ENCODE measurements at places on chromosomes 13 and 19.

- no peak for DNase-seq
Observed at GRCh38 chr19:15733895-15734294, 3.9 kb upstream of the OR10H3 start.

- DNase-seq = peak; percentile 23
Observed at GRCh38 chr19:9836021-9836420, 903 bp downstream of the PIN1 start.

GRCh38 chr13:33033051-33033812 lies 17.0 kb downstream of the KL start:
- no peak for DNase-seq

- DNase-seq = no peak
Observed at GRCh38 chr13:65825039-65825438, 1405.1 kb downstream of the PCDH9 start.

GRCh38 chr19:29404951-29405727 lies 120.7 kb upstream of the VSTM2B start:
- no peak for DNase-seq

DNA sequence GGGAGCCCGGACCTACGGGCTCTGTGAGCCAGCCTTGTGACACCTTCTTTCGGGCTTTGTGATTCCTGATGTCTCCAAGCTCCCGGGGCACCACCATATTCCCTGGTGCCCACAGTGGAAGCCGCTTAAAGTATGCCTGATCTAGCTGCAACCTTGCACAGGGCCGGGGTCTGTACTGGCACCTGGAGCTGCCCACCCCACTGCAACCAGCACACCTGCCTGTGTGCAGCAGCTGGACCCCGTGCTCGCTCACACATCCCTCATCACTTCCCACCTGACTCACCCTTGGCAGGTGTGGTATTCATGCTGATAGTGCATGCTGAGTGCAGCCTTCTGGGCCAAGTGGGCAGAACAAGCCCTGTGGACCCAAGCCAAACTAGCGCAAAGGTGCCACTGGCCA lies 1981.1 kb upstream of the PCDH20 start:
- DNase-seq = no peak

DNA sequence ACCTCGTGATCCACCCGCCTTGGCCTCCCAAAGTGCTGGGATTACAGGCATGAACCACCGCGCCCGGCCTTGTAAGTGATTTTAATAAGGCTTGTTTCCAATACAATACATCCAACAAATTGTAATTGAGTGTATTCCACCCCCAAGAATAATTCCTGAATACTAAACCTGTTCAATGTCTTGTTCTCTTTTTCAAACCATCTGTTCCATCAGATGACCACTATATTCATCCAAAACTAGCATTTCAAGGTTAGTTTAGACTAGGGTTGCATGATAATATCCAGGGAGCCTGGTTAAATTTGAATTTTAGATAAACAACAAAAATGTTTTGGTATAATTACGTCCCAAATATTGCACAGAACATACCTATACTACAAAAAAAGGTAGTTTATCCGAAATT lies 135.4 kb upstream of the WASF3 start:
- no peak for DNase-seq

GRCh38 chr13:36533806-36534205 lies 101.5 kb downstream of the CCNA1 start:
- DNase-seq = no peak

- no peak for DNase-seq
Observed at GRCh38 chr13:83941701-83942335, 59.5 kb upstream of the SLITRK1 start.

DNA sequence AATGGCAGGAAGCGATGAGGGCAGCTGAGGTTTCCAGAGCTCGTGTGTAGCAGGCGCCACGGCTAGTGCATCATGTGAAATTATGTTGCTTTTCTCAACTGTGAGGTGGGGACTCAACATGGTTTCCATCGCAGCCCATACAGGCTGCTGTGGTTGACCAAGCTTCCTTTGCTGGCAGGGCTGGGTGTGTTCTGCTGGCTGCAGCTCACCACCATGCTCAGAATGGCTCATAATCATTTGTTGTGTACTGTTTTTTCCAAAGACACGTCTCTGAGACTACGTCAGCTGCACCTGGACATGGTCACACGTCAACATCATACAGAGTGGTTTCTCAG lies 16.1 kb upstream of the RASA3 start:
- DNase-seq = no peak

GRCh38 chr13:49340161-49340560 lies 92.4 kb downstream of the CDADC1 start:
- no peak for DNase-seq

DNA sequence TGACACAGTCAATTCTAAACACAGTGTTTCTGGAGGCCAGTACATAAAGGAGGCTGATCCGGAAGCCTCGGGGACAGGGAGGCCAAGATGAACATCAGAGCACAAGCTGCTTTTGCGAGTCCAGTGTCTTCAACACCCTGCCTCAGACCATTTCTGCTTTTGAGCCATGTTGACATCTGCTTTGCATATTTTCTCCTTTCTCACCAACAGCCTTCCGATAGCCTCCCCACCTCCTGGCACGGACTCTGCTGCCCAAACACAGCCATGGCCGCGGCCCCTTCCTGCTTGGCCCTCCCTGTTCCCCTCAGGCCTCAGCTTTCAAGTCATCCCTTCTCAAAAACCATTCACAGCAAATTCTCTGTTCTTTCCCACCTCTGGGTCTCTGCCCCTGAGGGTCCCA lies 3.6 kb downstream of the LRRC25 start:
- no peak for DNase-seq

- no peak for DNase-seq
Observed at GRCh38 chr13:32535115-32535514, 3.5 kb downstream of the N4BP2L2 start.

DNA sequence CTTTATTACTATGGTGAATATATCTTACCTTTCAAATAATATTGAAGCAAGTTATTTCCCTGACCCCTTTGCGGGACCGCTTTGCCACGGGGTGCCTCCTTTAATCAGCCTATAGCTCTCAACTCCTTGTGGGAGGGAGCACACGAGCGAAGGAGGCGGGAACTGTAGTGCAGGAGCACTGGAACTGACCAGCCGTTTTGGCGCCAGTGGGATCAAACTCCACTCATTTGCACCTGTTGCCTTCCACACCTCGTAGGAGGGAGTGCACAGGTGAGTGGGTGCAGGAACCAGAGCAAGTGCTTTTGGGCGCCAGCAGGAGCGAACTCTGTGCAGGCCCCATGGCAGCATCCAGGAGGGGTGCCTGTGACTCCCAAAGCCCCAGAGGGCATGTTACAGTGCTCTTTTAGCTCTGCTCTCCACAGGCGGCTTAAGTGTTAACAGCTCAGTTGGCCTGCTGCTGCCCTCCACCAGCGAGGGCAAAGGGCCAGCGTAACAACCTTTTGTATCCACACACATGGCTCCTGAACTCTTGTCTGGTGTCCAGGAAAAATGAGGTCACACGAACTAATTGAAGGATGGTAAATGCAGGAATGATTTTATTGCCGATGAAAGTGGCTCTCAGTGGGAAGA lies 206.9 kb downstream of the GGACT start:
- DNase-seq = no peak

DNA sequence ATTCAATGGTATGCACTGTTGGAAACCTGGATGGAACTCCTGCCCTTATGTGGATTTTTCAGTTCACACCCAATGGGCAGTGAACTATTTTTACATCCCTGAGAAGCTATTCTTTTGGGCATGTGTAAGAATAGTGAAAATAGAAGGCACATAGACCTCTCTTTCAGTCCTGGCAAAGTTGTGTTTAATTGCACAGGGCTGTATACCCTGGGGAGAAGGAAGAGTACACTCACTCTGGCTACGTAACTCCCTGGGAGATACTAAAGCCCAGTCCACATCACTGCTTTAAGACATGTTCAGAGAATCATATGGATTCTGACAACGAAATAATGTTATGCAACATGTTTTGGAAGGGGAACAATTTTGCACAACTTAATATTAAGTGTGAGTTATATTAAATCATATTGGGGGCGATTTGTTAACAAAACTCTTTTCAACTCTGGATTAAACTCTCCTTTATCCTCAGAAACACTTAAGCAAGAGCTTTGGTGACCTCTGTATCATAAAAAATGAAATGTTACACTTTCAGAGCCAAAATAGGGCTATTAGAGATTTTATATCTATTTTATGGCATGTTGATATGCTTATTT lies 166.1 kb downstream of the DCT start:
- DNase-seq = no peak

DNA sequence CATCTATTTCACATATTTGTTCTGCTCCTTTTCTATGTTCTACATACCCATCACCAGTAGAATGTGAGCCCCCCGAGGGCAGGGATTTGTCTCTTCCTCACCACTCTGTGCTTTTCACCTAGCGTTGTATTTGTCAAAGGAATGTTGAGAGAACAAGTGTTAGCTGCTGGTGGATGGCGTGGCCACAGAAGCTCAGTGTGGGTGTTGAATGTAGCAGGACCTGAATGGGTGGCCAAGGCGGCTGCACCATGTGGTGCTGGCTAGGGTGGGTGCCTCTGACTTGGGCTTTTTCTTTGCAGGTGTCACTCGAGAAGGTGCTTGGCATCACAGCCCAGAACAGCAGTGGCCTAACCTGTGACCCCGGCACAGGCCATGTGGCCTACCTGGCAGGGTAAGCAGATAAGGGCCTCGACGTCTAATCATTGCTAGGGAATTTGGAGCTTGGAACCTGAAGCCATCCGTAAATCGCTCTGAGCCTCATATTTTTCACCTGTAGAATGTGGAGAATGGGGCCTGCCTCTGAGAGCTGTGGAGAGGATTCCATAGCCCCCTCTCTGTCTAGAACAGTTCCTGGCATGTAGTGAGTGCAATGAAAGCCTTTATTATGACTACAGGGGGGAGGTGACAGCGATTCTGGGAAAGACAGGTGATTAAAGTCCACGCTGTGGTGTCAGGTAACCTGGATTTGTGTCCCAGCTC lies 3.9 kb downstream of the WDR62 start:
- no peak for DNase-seq

GRCh38 chr13:20197361-20197834 lies 4.7 kb upstream of the GJB2 start:
- peak; percentile 10 for DNase-seq

- DNase-seq = no peak
Observed at GRCh38 chr13:113967206-113967720, 6.6 kb downstream of the C13orf46 start.

DNA sequence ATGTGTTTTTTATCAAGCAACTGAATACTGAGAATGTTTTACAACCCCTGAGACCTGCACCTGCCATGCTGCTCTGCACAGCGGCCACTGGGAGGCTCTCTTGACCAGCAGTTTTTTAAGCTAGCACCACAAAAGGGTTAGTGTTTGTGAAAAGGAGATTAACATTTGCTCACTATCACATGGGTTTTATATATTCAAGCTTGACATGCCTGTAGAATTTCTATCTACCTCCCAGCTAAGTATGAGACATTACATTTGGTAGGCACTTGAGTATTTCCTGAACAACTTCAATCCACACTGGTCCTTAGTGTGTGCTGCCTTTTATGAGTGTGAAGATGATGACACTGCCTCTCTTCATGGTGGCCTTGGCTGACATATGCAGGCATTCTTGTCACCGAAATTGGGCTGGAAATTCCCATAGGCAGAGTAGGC lies 1238.9 kb downstream of the UQCRFS1 start:
- no peak for DNase-seq

GRCh38 chr19:56637976-56638555 lies 4.9 kb upstream of the SMIM17 start:
- DNase-seq = peak; percentile 17

- DNase-seq = no peak
Observed at GRCh38 chr19:400976-401865, 7.7 kb downstream of the C2CD4C start.

GRCh38 chr13:99151516-99151915 lies 49.1 kb upstream of the UBAC2 start:
- peak; percentile 22 for DNase-seq

GRCh38 chr13:43102304-43102703 lies 78.9 kb downstream of the DNAJC15 start:
- no peak for DNase-seq

DNA sequence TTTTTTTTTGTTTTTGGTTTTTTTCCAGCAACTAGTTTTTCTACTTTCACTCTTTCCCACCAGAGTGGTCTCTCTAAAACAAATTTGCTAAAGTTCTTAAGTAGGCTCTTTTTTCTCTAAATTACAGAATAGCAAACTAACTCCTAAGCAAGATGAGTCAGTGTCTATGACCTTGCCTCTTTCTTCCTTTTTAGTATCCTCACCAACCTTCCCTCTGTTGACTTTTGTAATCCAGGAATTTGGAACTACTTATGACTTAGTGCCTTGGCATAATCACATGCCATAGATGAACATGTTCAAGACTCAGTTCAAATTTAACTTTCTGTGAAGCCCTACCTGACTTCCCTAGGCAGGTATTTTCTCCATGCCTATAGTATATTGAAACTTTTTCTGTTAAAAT lies 32.3 kb upstream of the AKAP11 start:
- no peak for DNase-seq

DNA sequence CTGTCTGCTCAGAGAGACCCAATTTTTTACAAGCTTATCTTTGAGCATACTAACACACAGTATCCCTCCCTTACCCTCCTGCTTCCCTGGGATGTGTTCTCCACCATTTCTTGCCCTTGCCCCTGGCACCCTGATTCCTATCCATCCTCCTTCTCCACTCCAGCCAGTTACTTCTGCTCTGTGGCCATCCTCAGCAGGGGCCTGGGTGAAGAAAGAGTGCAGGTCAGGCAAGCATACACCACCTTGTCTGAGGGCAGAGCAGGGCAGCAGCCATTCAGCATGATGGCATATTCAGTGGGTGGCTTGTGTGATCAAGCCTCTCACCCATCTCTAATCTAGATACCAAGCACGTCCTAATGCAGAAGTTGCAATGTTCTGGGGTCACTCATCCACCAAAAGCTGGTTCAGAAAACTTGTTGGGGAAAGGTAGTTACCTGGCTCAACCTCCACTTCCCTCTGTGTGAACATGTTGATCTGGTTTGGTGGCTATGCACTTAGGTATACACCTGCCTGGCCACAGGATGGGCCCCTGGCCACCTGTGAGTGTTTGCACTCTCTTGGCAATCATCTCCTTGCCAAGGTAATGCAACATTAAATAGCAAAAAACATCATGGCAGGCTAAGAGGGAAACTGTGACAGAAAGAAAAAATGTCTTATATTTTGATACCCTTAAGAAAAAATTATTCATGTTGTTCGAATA lies 900.3 kb upstream of the MIR17HG start:
- DNase-seq = no peak

GRCh38 chr19:41998246-41999020 lies 4.4 kb upstream of the ATP1A3 start:
- no peak for DNase-seq

DNA sequence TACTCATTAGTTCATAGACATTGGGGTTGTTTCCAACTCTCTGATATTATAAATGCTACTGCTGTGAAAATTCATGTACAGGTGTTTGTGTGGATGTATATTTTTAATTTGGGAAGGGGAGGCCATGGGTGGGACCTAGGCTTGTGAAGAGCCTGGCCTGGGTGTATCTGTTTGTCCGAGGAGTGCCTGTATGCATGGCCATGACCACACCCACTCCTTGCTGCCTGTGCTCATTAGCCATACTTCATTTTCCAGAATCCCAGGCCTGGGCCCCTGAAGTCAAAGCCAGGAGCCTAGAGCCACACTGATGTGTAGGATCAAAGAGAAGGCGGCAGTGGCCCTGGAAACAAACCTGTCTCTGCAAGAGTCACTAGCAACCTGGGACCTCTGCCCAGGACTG lies 10.4 kb downstream of the ERVK3-1 start:
- DNase-seq = no peak

- DNase-seq = no peak
Observed at GRCh38 chr19:46368116-46368515, 21.2 kb downstream of the PPP5C start.

- DNase-seq = no peak
Observed at GRCh38 chr19:48614436-48615230, at the start of gene FAM83E. FAM83E (minus strand) TSS chr19:48615076; CDS start chr19:48613372, 1,704 bp downstream.
